ENCODE measurements at places on chromosomes 5 and 9.

DNA sequence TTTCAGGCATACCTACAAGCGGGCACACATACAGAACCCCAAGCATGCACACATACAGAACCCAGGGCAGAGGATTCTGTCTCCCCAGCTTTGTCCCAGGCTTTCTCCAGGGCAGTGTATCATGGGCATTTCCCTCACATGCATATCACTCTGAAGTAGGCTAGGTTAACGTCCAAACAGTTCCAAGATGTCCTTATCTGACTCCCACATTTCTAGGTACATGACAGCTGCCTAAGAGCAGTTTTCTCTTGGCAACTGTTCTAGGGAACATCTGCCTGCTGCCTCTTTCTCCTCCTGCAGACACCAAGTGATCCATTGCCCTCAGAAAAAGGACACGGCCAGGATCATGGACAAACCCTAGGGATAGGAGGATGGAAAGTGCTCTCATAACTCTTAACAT lies 84.9 kb upstream of the NR3C1 start:
- no peak for DNase-seq

DNA sequence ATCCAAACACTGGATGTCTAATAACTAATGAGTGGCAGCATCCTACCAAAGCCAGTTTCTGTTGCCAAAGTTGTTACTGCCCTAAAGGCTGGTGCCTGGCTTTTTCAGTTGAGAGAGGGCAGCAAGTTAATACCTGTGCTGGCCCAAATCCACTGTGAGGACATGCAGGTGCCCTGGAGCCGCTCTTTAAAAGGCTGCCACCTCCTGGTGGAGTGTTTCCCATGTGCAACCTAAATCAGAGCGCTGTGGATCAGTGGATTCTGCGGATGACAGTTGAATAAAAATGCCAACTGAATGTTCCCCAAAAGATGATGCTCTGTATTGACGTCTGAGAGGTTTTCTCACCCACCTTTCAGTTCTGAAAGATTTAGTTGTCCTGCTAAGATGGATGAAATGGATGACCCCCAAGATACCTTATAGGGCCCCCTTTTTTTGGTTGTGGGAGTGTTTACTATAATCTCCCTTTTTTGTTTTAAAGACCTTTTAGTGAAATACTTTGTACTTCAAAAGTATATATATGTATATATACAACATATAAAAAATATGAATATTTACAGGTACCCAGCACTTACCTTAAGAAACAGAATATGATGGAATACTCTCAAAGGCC lies 146.4 kb downstream of the EGFLAM start:
- no peak for DNase-seq

DNA sequence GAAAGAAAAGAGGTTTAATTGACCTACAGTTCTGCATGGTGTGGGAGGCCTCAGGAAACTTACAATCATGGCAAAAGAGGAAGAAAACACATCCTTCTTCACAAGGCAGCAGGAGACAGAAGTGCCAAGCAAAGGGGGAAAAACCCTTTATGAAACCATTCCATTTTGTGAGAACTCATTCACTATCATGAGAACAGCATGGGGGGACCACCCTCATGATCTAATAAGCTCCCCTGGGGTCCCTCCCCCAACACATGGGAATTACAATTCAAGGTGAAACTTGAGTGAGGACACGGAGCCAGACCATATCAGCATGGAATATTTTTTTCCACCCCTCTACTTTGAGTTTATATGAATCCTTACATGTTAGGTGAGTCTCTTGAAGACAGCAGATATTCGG lies 173.7 kb downstream of the PHF2 start:
- DNase-seq: no peak

- no peak for DNase-seq
These were observed 47.4 kb downstream of the P4HA2 start for GRCh38 chr5:132180134-132180745.

GRCh38 chr5:5933651-5934050 lies 444.7 kb downstream of the MED10 start:
- DNase-seq: no peak

DNA sequence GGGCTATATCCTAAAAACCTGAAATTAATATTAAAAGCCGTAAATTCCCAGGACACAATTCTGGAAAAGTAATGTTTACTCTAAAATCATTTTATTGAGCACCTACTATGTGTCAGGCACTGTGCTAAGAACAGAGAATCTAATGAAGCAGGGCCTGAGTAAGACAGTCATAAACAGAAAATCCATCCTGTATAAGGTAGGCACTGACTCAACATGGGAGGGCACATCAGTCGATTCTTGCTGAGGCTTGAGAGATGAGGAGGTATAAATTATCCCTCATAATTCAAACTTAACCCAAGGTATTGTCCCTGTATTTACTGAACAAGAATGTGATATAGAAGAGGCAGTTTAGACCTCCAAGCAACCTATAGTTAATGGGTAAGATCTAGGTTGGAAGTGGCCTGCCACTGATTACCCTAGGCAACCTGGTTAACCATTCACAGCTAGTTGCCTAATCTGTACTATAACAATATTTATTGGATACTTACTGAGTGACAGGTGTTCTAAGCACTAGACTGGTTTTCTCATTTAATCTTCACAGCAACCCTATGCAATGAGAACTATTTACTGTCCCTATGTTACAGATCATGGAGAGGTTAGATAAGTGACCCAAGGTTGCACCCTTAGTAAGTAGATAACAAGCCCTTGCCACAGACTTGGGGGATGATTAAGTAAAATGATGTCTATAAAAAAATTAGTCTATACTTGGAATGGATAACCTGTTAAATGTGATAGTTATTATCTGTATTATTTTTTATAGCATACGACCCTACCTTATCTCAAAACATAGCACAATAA lies 317.7 kb downstream of the PDE4D start:
- DNase-seq: no peak

GRCh38 chr5:114327474-114327873 lies 34.4 kb upstream of the KCNN2 start:
- DNase-seq: no peak

GRCh38 chr5:180099733-180100611 lies 28.4 kb upstream of the RNF130 start:
- no peak for DNase-seq

- DNase-seq: no peak
These were observed 224.8 kb downstream of the MCTP1 start for GRCh38 chr5:95060098-95060497.

DNA sequence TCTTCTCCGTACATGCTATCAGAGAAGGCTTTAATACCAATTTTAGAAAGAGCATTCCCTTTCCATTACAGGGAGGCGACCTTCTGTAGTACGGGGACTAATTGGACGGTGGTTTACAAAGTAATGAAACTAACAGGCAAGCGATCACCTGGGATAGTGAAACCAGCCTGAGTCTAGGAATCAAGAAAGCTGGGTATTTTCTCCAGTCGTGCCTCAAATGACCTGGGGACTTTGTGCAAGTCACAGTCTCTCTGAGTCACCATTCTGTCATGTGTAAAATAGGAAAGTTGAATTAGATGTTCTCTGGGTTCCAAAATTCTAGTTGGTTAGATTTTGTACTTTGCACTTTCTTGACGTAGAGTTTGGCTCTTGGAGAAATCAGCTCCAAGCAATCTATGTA lies 22.7 kb upstream of the SSBP2 start:
- DNase-seq: no peak

- DNase-seq: no peak
These were observed 188.6 kb upstream of the ISL1 start for GRCh38 chr5:51194671-51195070.

DNA sequence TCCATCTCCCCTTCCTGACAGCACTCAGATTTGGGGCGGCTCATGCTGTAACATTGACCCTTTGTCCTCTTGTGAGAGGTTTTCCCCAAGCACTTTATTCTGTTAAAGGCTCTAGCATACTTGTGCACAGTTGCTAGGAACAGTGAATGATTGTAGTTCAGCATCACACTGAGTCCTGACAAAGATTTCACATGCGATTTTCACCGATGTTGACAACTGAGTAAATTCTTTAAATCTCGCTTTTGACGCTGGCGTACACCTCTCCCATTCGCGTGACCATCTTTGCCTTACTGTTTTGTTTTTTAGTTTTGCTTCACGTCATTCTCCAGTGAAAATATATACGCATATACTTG lies 780 bp downstream of the CDC37L1 start:
- no peak for DNase-seq

GRCh38 chr9:134063571-134064450 lies 4.0 kb downstream of the BRD3 start:
- DNase-seq: no peak

- DNase-seq: no peak
These were observed 7.5 kb downstream of the PLPP7 start for GRCh38 chr9:131296906-131297500.

- no peak for DNase-seq
These were observed 33.5 kb downstream of the MTMR12 start for GRCh38 chr5:32279223-32279622.

DNA sequence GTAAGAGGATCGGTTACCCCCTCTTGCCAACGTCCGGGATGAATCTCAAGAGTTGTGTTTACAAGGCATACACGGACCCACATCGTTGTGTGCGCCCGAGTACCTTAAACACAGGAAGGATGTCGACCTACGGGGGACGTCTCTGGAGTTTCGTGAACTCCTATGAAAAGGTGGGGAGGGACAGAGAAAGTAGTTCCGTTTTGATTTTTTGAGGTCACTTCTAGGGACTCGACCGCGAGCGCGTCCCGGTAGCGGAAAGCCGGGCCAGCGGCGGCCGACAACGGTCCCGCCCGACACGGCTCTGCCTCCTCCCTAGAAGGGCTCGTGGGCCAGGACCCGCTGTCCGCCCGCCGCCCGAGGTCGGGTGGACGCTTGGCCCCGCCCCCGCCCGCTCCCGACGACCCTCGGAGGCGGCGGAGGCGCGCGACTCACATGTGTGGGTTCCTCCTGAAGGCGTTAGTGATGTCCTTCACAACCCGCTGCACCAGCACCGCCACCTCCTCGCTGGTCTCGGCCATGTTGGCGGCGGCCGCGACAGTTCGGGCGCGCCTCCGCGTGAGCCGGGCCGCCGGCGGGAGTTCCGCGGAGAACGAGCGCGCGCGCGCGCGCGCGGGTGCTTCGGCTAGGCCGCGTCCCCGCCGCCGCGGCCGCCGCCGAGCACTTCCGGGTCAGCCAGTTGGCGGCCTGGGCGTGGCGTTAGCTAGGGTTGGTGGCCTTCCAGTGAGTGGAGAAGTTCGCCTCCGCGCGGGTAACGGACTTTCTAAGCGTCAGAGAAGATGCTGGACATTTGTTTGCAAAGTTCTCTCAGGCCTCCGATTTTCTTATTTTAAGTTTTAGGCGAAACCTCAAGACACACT lies at the start of gene PTAR1:
PTAR1 (minus strand) TSS at position 591 of the 857 bp plus-strand sequence; CDS start at position 518, 73 bp downstream.
- DNase-seq: peak; percentile 90

DNA sequence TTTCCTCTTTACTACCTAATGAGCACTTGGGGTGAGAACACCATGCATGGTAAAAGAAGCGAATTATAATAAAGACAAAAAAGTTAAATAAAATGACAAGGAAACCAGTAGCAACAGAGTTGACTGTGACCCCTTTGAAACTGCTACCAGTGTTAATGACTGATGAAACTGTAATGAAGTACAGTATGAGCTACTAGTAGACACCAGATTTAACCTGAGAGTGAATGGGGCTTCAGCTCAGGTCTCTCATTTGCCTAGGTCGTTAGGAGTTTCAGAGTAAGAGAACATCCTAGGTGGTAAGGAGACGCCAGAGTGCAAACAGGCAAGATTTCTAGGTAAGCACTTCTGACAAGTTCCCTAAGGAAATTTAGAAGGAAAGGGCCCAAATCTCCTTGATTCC lies 346.4 kb downstream of the BNC2 start:
- no peak for DNase-seq

GRCh38 chr9:91234523-91234922 lies 127.2 kb downstream of the AUH start:
- no peak for DNase-seq

- no peak for DNase-seq
These were observed 137.2 kb downstream of the ARRDC3 start for GRCh38 chr5:91245871-91246270.

GRCh38 chr9:8766096-8766495 lies 966.5 kb upstream of the DMAC1 start:
- no peak for DNase-seq

DNA sequence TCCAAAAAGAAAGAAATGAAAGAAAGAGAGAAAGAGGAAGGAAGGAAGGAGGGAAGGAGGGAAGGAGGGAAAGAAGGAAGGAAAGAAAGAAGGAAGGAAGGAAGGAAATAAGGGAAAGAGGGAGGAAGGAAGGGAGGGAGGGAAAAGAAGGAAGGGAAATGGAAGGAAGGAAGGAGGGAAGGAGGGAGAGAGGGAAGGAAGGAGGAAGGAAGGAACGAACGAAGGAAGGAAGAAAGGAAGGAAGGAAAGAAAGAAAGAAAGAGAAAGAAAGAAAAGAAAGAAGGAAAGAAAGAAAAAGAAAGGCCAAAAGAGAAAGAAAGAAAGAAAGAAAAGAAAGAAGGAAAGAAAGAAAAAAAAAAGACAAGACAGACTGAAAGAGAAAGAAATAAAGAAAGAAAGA lies 263.9 kb upstream of the ATP10B start:
- DNase-seq: no peak

- DNase-seq: no peak
These were observed 34.9 kb upstream of the SYNPO start for GRCh38 chr5:150605546-150605945.

DNA sequence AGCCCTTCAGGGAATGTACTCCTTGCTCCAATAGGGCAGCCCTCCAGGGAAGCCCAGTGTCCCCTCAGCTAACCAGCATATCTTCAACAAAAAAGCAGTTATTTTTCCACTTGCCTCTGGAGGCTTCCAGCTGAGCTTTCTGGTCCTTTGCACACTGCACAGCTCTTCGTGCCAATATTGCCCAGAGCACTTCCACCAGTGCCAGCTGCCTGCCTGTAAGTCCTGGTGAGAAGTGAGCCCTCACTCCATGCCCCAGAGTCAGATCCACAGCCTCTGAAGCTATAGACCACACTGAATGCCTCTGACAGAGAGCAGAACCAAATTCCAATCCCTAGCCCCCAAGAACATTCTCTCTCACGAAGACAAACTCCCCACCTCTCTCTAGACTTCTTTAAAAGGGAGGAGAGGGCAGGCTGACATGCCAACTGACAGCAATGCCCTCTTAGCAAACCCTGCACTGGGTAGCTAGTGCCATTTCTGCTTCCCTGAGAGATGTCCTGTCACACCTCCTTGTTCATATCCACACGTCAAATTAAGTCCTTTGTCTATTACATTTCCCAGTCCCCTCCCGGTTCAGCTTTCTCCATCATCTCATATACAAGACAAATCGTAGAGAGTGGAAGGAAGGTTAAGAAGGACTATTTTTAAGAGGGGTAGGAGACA lies 12.7 kb upstream of the HEXB start:
- DNase-seq: no peak

DNA sequence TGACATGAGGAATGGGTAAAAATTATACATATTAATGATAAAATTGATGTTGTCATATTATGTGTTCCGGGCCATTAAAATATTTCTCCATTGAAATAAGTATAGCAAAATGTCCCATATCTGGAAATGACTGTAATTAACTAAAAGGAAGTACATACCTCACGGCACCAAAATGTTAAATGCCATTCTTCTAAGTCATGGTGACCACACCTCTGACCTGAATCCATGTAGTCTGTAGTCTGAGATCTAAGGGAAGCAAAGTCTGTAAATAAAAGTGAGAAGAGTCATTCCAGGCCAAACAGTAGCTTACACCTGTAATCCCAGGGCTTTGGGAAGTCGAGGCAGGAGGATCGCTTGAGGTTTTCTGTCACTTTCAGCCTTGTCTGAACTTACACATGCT lies 8.7 kb upstream of the GDA start:
- no peak for DNase-seq

- no peak for DNase-seq
These were observed 113.3 kb upstream of the CAST start for GRCh38 chr5:96548905-96549304.

All from activated naive CD4-positive, alpha-beta T cell treated with Interleukin-2 at 50 U/mL for 16 hours (primary cell).